ENCODE measurements at places on chromosomes 7 and 10. TPM values are rescaled to one million over a fixed set of nuclear protein-coding genes. Genes with fewer than 3 reads are reported as not detected.

Gene BTBD16
- total RNA-seq = not detected

Gene DLX5
- not detected for total RNA-seq

Gene GJC3
- total RNA-seq = not detected

Gene HOXA9
- total RNA-seq = 6.9 TPM

Gene PRKCQ
- 0.52 TPM for total RNA-seq

Gene SNX10
- total RNA-seq = 7.1 TPM

Data from MCF 10A (cell line).